ENCODE measurements at places on chromosomes 1 and 21. TPM values are rescaled to one million over a fixed set of nuclear protein-coding genes. Genes with fewer than 3 reads are reported as not detected.

DNA sequence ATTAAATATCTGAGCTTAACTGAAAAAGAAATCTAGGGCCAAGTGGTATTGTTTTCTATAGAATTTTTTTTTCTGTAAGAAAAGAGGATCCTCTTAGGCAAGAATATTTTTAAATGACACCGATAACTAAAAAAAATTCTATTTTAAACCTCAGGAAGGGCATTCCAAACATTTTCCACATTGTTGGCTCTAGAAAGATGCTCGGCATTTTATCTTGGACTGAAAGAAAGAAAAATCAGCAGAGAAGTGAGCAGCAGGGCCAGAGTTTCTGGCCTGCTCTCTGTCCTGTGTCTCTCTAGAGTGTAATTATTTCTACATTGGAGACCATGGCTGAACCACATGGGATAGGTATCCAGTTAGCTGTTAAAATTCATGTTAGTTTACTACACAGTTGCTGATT lies 192.5 kb upstream of the GREM2 start:
- H3K36me3 ChIP-seq = no peaks in the 10 kb centered on the region
- no peaks in the 10 kb centered on the region for H3K27me3 ChIP-seq
- no peak overlapping the region for H3K27ac ChIP-seq
- H3K4me3 ChIP-seq = no peak overlapping the region
- no peaks in the 10 kb centered on the region for H3K4me1 ChIP-seq
- DNase-seq = no peak

- H3K27ac ChIP-seq = no peak overlapping the region
- H3K36me3 ChIP-seq = no peaks in the 10 kb centered on the region
- H3K27me3 ChIP-seq = no peaks in the 10 kb centered on the region
- DNase-seq = no peak
- no peak overlapping the region for H3K4me3 ChIP-seq
Measured at GRCh38 chr1:15321601-15322000, 74.6 kb downstream of the FHAD1 start.

- no peak for DNase-seq
- peaks cover 22% of the 10 kb centered on the region for H3K4me1 ChIP-seq
- no peak overlapping the region for H3K27ac ChIP-seq
- no peak overlapping the region for H3K4me3 ChIP-seq
- no peaks in the 10 kb centered on the region for H3K27me3 ChIP-seq
Measured at GRCh38 chr1:178024504-178024903, 54.6 kb upstream of the SEC16B start.

The SLC44A5 gene
- 0.13 TPM for total RNA-seq
